ENCODE measurements at places on chromosomes 5 and 9.

- DNase-seq: no peak
Measured at GRCh38 chr5:111232311-111233051, 8.3 kb downstream of the CAMK4 start.

GRCh38 chr9:129328355-129329042, 150.4 kb upstream of the IER5L start:
- DNase-seq: no peak

GRCh38 chr9:32940740-32941139, 60.7 kb downstream of the APTX start:
- DNase-seq: no peak

DNA sequence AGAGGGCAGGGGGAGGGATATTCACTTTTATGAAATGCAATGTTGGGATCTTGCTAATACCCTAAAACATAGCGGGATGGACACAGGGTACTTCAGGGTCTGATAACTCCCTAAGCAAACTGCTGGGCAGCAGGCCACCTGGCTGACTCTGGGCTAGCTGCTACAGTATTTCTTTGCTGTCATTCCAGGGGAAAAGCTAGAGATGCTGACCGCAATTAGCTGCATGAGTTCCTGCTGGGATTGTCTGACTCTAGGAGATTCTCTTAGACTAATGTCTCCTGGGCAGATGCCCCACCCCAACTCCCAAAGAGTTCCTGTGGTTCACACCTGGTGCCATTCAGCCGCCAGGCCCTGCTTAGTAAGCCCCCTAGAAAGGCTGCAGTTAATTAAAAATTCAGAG, 69.9 kb downstream of the PSAT1 start:
- DNase-seq: no peak

DNA sequence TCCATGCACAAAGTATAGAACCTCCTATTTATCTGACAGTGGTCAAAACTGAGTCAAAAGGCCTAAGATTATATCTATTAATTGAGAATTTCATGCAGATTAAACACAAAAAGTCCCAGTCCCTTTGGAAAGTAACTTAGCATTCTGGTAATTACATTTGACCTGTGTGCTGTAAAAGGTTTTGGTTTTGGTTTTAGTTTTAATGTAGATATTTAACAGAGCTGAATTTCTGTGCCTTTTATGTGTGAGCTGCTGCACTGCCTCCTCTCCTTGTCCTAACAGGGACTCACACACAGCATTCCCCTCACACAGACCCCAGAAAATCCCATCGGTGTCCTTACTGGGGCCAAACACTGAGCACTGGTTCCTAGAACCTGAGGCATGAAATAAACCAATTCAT, 31.0 kb upstream of the FSD1L start:
- no peak for DNase-seq

DNA sequence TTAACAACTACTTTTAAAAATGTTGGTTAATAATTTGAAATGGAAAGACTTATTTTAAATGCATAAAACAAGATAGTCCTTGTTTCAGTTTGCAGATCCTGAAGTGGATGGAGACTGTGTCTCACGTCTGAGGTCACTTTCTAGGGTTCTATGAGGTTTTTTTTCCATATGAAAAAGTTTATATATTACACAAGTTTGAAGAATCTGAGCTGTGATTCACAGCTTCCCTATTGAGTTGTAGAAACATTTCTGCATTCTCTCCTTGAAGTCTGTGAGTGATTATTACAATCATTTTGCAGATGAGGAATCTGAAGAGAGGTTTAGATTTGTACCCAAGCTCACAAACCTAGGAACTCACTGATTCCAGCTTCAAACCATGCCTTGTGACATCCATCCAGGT, 442.5 kb upstream of the KLF4 start:
- DNase-seq: no peak

GRCh38 chr5:10913841-10914240, 152.8 kb upstream of the DAP start:
- DNase-seq: no peak

GRCh38 chr5:17229313-17229712, 11.9 kb downstream of the BASP1 start:
- DNase-seq: no peak

DNA sequence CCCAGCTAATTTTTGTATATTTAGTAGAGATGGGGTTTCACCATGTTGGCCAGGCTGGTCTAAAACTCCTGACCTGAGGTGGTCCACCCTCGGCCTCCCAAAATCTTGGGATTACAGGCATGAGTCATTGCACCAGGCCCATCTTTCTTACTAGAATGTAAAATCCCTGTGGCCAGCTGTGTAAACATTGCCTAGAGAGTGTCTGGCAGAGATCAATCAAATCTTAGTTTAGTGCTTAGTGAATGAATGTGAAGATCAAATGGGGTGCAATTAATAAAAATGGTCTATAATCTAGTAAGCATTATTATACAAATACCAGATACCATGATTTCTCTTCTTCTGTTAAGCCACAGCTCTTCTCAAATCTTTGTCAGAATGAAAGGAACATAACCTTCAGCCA, 289.9 kb downstream of the KCTD16 start:
- DNase-seq: no peak

- DNase-seq: no peak
Measured at GRCh38 chr5:122885891-122886290, 40.5 kb downstream of the SNX24 start.

GRCh38 chr9:133778336-133779013, 40.3 kb upstream of the SARDH start:
- no peak for DNase-seq

DNA sequence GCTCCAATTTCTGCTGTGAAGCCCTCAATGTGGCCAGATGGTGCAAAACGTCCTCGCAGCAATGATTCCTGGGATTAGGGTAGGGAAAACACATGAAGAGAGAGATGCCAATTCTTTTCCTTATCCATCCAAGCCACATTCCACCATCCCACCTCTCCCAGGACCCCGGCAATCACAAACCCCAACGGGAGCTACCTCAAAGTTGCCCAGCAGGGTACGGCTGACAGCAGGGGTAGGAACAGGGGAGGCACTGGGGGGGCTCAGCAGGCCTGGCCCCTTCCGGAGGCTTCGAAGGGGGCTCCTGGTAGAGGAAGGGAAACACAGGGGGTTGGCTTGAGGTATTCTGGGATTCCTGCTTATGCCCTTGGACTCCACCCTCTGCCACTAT, 3.4 kb upstream of the STOML2 start:
- DNase-seq: no peak

DNA sequence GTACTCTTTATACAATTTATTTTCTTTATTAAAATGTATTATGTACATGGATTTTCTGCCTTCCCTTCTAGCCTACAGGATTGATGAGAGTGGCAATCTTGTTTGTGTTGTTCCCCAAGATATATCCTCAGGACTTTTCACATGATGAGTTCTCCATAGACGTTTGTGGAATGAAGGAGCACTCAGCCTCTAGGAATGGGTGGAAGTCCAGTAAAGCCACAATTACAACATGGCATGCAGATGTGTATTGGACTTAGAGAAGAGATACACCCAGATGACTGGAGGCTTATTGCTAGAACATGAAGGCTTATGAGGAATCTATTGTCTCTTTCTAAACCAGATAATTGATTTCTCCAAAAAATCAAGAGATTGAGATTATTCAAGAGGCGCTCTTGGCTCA, 8.2 kb upstream of the DOCK2 start:
- DNase-seq: no peak

- DNase-seq: no peak
Measured at GRCh38 chr5:160496334-160496733, 74.7 kb downstream of the PTTG1 start.

DNA sequence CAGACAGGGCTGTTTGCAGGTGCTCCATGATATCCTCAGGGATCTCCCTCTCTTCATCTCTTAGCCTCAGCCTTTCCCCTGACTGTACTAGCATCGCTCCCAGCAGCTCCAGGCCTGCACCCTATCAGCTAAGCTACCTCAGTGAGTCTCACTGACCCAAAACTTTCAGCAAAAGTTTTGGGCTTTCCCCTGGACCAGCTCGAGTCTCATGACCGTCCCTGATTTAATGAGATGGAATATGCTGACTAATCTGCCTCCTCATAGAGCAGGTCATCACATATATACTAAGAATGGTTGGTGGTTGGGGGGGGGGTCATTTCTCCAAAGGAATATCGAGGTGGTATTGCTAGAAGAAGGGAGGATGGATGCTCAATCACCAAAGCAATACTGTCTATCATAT, 151.5 kb downstream of the NR3C1 start:
- DNase-seq: no peak

DNA sequence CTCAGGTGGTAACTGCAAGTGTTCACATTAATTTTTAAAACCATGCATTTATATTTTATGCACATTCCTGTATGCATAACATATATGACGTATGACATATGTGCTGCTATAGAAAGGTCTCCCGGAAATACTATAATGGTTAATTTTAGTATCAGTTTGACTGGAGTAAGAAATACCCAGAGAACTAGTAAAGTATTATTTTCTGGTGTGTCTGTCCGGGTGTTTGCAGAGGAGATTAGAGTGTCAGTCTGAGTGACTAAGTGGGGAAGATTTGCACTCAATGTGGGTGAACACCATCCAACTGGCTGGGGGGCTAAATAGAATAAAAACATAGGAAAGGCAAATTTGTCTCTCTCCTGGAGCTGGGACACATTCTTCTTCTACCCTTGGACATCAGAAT, 26.9 kb downstream of the UIMC1 start:
- DNase-seq: no peak

DNA sequence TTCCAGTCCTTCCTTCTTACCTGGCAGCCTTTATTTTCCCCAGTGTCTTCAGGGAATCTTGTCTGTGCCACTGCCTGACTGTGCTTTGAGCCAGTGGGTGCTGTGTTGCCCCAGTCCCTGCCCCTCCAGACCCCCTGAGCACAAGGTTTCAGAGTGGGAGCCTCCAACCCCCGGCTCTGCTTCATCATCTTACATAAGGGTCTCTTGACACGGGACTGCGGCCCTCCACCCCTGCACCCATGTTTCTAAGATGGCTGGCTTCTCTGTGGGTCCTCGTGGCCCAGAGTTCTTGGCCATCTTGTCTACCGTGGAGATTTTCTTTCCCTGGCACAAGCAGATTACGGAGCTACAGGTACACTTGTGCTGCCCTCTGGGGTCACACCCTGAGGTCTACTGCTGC, 194.1 kb downstream of the CACNA1B start:
- no peak for DNase-seq

GRCh38 chr9:116057371-116057770, 96.2 kb upstream of the PAPPA start:
- no peak for DNase-seq

GRCh38 chr5:15676591-15676990, 176.6 kb downstream of the FBXL7 start:
- no peak for DNase-seq

- no peak for DNase-seq
Measured at GRCh38 chr9:1980387-1980786, 34.8 kb upstream of the SMARCA2 start.

- DNase-seq: no peak
Measured at GRCh38 chr9:109745335-109746283, 34.4 kb upstream of the PALM2AKAP2 start.

GRCh38 chr5:151164687-151165392, 7.3 kb upstream of the ANXA6 start:
- DNase-seq: peak; percentile 58

DNA sequence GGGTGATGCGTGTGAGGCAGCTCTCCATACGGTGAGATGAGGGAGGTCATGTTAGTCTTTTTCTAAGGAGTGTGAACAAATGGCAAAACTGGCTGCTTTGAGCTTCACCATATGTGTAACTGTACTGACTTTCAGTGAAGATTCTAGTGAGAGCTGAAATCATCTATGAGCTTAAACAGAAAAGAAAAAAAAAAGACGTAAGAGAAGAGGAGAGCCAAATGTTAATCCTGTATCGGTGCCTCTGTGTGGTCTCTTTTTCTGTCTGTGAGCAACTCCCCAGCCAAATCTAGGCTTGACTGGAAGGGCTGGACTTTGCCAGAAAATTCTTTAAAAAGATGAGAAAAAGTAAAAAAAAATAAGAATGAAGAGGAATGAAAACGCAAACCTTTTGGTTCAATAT, 209.7 kb upstream of the TUT7 start:
- DNase-seq: no peak

- DNase-seq: no peak
Measured at GRCh38 chr5:71658916-71659662, 60.0 kb upstream of the CARTPT start.

DNA sequence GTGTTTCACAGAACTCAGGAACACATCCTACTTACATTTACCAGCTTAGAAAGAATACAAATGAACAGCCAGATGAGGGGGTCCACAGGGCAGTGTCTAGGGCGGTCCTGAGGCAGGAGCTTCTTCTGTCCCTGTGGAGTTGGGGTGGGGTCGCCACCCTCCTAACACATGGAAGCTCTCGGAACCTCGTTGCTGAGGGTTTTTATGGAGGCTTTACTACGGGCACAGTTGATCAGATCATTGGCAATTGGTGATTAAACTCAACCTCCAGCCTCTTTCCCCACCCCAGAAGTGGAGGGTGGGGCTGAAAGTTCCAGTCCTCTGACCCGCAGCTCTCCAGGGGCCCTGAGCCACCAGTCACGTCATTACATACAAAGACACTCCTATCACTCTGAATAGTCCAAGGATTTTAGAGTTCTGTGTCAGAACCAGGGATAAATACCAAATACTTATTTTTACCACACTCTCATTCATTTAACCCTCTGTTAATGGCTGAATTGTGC, 156.9 kb downstream of the COL23A1 start:
- DNase-seq: no peak

DNA sequence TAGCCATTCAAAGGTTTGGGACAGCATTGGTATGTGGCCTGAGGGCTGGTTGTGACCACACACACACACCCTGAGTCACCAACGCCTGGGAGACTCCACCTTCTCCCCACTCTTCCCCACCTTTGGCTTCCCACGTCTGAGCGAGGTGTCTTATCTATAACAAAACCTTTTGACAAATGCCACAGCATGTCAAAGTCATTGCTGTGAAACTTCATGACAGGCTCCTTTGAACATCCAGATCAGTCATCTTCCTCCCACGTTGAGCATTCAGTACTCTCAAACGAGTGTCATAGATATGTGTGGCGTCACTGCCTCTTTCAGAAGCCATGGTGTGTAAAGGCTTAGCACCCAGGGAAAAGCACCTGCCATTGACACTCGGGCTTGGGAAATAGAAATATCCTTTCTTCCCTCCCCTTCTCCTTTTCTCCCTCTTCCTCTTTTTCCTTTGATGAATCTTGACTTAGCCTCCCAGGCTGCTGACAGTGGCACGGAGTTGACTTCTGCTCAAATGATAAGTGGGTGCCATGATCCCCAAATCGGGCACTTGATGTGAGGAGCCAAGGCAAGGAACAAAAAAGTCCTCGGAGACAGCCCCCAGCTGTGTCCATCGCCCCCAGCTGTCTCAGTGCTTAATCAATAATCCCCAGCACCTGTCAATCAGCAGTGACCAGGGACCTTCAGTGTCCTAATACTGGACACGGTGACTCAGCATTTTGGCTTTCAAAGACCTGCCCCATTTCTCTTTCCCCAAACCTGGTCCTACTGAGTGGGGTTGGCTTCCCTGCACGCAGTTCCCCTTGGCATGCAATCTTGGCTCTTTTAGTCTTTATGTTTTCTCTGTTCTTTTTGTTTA, 114.8 kb downstream of the FGF18 start:
- no peak for DNase-seq

- no peak for DNase-seq
Measured at GRCh38 chr9:131404581-131404980, 10.7 kb downstream of the PRRC2B start.

GRCh38 chr9:117413346-117414219, 1.3 kb downstream of the ASTN2 start:
- DNase-seq: no peak

- DNase-seq: no peak
Measured at GRCh38 chr9:98341157-98342097, 86.0 kb upstream of the TBC1D2 start.

- DNase-seq: no peak
Measured at GRCh38 chr9:125579030-125579932, 127.7 kb downstream of the MAPKAP1 start.
